Epithelial cell of proximal tubule (primary cell): ENCODE measurements at places on chromosomes 2 and 18.

DNA sequence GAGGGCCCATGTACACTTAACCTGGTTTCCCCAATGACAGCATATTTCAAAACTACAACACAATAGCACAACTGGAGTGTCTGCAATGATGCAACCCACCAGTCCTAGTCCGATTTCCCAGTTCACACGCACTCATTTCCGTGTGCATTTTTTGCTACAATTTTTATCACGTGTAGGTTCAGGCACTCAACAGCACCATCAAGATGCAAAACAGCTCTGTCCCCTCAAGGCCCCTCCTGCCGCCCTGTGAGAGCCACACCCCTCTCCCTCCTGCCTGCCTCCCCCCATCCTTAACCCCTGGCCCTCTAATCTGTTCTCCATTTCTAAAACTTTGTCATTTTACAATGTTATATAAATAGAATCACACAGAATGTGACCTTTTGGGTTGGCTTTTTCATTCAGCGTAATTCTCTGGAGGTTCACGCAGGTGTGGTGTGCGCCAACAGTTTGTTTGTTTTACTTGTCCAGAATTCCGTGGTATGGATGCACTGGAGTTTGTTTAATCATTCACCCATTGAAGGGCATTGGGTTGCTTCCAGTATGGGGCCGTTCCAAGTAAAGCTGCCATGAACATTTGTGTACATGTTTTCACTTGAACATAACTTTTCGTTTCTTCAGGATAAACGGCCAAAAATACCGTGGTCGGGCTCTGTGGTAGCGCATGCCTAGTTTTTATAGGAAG is 8.4 kb downstream of the KCNIP3 start:
- no peak for DNase-seq

DNA sequence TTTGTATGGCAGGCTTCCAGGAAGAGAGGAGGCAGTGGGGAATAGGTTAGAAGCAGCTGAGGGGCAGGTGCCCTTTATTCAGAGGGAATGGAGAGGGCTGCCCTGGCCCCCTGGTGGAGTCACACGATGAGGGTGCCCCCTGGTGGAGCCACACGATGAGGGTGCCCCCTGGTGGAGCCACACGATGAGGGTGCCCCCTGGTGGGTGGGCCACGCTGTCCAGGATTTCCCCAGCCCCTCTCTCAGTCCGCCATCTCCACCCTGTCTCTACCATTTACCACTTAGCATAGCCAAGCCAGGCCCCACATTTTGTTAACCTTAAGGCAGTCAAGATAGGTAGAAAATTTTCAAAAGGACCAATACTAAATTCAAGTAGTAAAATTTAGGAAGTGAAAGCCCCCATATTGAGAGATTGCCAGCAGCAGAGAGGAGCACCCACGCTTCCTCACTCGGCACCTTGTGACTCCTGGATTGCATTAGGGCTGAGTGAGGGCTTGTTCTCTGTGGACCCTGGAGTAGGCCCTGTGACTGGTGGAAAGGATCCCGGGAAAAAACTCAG is 10.4 kb upstream of the FAM228A start:
- no peak for DNase-seq

DNA sequence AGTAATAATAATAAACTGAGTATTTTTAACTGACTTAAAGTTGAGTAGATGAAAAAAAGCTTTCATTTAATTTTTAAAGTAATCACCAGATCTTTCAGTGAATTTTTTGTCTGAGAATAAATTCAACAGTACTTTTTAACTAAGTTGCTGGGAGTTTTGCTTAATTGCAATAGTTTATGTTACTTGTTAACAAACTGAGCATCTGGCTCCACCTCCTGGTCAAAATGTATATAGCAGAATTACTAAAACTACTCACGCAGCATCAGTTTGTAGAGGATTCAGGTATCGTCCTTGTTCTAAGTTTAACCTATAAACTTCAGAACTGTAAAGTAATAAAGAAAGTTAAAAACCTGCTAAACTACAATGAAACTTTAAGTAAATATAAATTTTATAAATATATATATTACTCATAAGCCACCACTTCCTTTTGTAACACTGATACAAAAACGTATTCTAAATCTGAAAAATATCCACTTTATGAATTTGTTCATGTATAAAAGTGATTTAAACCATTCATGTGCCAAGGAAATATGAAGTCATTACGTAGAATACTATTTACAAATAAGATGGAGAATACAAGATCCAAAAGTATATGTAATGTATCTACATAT is 21.3 kb downstream of the NOL10 start:
- no peak for DNase-seq

DNA sequence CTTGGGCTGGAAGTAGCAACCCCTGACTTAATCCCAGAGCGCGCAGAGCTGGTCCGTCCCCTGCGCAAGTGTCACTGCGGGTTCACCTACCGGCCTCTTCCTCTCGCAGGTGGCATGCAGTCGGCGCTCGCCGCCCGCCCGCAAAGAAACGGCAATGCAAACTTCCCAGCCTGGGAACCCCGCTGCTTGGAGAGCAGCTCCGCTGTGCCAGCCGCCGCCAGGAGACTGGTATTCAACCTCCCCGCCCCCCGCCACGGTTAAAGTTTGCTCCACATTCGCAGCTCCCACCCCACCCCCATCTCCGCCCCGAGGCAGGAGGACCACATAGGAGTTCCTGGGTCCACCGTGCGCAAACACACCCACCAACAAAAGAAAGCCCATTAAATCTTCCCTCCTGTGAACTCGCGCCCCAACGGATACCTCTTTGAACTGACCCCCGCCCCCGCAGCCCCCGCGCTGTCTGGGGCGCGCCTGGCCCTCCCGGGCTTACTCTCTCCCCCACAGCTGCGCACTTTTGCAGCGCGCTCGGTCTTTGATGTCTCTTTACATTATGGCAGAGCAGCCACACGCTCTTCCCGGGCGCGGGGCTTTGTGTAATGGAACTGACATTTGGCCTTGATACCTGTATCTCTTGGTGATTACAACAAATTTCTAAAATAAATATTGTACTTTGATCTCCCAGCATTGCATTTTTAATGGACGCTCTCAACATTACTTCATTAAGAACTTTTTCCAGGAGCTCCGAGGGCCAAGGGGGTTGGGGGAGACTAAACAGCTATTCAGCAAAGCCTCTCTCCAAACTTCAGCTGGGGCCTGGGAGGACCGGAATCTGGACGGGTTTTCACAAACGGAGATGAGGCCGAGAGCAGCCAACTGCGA is 3.1 kb upstream of the SP5 start:
- DNase-seq, result no peak

- DNase-seq, result no peak
Observed at GRCh38 chr2:8424997-8425900, 256.6 kb upstream of the ID2 start.
